ENCODE measurements at places on chromosomes 6 and 20.
A peak's percentile ranks its signal among the peaks of the same experiment; 100 is the strongest.

GRCh38 chr20:24480509-24480908 is 11.1 kb downstream of the SYNDIG1 start:
- no peak for DNase-seq

DNA sequence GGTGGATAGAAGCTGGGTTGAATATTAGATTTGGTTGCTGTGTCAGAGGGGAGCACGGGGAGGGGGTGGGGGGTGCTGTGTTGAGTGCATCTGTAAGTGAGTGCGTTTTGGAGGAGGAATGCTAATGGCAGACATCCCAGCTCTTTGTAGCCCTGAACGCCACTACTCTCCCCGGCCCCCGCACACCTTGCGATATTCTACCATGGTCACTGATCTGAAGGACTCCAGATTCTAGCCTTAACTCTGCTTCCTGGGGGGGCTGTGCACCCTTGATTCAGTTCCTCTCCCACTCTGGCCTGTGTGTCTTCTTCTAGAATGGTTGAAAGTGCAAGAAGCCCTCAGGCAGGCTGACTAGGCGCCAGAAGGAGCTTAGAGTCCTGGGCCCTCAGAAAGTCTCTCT is 7.1 kb downstream of the GLP1R start:
- DNase-seq = no peak

GRCh38 chr6:17665132-17665531 is 41.6 kb downstream of the NUP153 start:
- DNase-seq = no peak

- DNase-seq = no peak
Measured at GRCh38 chr20:7231303-7231702, 463.8 kb downstream of the BMP2 start.

DNA sequence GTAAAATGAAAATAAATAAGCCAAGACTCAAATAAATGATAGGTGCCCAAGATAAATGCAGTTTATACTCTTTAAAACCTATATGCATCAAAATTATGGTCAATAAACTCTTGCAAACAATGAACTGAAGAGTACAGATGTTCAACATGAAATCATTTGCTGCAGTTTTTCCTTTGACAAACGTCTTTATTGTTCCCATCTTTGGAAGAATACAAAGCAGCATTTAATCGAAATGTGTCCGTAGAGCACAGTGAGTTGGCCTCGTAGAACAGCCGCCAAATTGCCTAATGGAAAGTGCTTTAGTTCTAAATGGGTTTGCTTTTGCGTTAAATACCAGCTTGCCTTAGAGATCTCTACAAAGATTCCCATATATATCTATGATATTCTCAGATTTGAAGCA is 447.4 kb downstream of the PKHD1 start:
- DNase-seq = no peak

GRCh38 chr6:43532201-43532600 is 15.3 kb downstream of the POLR1C start:
- DNase-seq = no peak

GRCh38 chr6:150301846-150302519 is 66.8 kb upstream of the IYD start:
- DNase-seq = peak; percentile 28

DNA sequence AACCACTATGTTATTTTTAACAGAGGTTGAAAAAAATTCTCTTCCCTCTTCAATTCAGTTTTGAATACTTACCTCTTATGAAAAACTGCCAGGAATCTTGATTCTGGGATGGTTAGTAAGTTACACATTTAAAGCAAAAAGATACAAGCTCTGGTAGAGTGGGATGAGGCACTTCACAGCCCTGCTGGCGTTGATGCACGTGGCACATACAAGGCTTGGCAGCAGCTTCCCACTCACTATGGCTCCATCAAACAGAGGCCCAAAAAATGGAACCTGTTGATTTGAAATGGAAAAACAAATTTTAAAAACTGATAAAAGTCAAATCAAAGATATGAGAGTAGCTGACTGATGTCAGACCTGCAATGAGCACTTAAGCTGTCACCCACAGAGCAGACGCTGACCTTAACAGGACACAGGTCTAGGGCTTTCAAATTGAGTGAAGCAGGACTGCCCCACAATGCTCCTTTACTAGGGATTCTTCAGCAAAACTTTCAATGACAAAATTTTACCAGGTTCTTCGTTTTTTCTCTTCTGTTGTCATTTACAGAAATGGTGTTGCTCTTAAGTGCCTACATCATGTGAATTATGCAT is 104.9 kb downstream of the INSM1 start:
- DNase-seq = no peak

DNA sequence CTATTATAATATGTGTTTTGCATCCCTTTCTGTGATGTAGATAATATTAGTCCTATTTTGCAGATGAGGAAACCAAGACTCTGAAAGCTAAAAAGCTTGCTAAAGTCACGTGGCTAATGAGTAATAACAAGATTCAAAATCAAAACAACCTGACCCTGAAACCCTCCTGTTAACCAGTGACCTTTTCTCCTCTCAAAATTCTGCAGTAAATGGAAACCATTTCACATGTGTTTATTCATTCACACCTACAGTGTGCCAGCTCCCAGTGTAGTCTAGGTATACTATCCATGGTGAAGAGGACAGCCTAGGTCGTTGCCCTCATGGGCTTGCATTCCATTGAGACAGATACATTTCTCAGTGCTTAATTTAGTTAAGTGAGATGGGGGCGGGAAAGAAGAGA is 30.6 kb upstream of the PHACTR2 start:
- DNase-seq = no peak

- no peak for DNase-seq
Measured at GRCh38 chr6:16240589-16241320, 2.4 kb downstream of the GMPR start.

- no peak for DNase-seq
Measured at GRCh38 chr6:138966870-138967269, 21.2 kb downstream of the REPS1 start.
